ENCODE measurements at places on chromosomes 2 and 18. TPM values are rescaled to one million over a fixed set of nuclear protein-coding genes. Genes with fewer than 3 reads are reported as not detected.

DNA sequence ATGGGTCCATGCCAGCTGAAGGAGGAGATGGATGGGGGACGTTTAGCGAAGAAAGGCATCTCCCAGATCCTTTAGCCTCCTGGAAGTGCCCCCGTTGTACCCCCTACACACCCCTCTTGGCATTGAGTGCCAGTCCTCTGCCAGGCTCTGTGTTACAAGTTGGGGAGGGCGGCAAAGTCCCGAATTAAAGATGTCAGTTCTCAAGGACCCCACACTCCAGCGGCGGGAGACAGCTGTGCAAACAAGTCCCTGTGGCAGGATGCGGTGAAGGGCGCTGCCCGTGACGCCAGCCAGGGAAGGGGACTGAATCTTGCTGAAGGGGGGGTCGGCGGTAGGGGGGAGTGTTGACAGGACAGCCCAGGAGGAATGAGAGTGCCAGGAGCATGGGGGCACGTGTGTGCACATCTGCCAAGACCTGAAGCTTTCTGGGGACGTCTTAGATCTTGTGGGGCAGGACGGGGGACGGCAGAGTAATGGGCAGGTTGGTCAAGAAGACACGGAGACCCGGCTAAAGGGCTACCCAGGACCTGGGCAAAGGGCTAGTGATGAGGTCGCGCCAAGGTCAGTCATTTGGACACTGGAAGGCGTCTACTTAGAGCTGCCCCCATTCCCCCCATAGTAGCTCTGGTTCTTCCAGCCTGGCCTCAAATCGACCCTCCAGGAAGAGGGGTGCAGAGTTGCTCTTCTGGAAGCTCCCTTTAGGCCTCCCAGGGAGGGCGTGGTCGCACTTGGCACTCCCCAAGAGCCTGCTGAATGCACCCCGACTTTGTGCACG lies 2.8 kb upstream of the CTDSP1 start:
- DNase-seq: peak; percentile 36

RAB10 gene
- 134 TPM for total RNA-seq

SP3 gene
- 55.6 TPM for total RNA-seq

FIGN gene
- 1.3 TPM for total RNA-seq

ESPNL gene
- 3.6 TPM for total RNA-seq

DNA sequence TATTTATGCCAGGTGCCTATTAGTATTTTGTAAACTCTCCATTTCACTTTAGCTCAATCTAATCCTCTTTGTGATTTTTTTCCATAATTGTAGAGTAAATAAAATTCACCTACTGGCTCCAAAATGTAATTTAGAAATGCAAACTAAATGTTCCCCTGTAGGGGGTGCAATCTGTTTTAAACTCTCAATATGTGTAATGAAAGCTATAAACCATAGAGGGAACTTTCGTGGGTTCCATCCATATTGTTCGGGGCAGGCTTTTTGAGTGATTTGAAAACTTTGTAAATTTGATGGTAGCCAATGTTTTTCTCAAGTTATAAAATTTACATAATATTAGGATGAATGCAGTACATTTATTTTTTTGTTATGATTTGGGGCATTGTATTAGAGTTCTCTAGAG lies 49.4 kb downstream of the TSPYL6 start:
- peak; percentile 32 for DNase-seq

DNA sequence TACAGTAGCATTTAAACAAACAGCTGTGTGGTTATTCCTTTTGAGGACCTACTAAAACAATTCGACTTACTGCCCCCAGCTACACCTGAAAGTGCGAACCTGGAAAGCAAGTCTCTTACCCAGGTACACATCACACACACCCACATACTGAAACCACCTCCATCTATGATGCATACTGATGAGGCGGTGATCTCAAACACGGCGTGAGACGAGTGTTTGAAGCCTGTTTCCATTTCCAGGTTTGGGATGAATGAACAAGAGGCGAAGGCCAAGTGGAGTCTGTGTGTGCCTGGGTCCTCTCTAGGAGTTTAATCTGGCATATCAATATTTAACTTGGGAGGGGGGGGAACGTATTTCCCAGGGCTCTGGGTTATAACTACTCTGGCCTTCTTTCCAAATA lies 1.6 kb downstream of the TMEM185B start:
- no peak for DNase-seq

NCKAP5 gene
- 4.1 TPM for total RNA-seq

SPP2 gene
- total RNA-seq: not detected

DNA sequence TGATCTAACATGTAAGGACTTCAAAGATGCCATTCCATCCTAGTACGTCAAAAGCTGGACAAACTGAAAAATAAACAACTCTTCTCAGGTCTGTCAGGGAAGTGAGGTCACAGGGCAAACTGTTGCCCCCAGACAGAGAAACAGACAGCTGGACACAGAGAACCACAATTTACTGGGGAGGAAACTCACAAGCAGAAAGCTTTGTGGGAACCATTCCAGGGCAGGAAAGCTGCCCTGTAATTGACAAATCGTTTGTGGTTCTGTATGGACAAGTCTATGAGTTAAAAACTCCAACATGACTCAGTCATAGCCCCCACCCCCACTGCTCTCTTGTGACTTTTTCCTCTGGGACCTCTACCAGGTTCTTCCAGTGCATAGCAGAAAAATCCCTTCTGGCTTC lies 28.4 kb downstream of the MCEE start:
- DNase-seq: peak; percentile 43

GRCh38 chr2:28423856-28424605 lies 31.4 kb downstream of the FOSL2 start:
- no peak for DNase-seq

- no peak for DNase-seq
These were observed 9.3 kb downstream of the MAP4K4 start for GRCh38 chr2:101706819-101707177.

XIRP2 gene
- not detected for total RNA-seq

- DNase-seq: peak; percentile 66
These were observed 102.0 kb downstream of the PLA2R1 start for GRCh38 chr2:159960414-159960813.

DNA sequence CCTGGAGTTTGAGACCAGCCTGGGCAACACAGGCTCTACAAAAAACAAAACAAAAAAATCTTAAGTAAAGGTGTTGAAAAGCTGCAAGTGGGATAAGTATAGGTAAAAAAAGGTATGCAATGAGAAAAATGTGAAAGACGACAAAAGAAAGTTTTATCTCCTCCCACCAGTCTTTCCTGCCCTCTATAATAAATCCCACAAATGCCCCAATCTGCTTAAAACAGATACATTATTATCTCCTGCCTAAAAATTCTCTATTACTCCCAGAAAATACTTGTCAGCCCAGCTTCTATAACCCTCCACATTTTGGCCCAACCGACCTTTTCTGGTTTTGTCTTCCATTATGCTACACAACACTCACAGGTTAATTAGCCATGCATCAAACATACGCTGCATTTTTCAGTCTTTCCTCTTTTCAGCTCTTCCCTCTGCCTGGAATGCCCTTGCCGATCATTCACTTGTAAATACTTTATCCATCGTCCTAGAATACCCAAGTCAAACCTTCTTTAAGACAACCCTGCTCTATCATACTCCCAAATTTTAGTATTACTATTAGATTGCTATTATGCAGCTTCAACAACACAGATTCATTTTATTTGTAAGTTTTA lies 10.8 kb downstream of the ASXL2 start:
- DNase-seq: no peak

FOXD4L1 gene
- total RNA-seq: not detected

STPG4 gene
- total RNA-seq: not detected

DNA sequence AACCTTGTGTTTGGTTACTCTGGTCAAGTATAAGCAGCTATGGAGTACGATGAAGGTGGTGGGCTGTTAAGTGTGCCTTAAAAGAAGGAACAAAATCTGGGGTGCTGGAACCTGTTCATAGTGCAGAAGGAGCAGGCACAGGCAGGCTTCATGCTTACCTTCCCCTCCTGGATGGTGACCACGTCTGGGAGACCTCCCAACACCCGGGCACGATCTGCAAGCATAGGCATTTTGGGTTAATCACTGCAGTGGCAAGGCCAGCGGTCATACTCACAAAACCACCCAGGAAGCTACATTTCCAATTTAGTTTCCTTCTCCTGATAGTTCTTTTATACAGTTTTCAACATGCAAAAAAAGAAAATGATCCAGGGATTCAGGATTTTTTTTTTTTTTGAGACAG lies 58.7 kb upstream of the LPIN2 start:
- DNase-seq: no peak

GRCh38 chr2:152134488-152135280 lies 35.8 kb upstream of the CACNB4 start:
- no peak for DNase-seq

GRCh38 chr2:209763106-209763505 lies 8.5 kb upstream of the UNC80 start:
- no peak for DNase-seq

HDLBP gene
- total RNA-seq: 1,076 TPM

DNA sequence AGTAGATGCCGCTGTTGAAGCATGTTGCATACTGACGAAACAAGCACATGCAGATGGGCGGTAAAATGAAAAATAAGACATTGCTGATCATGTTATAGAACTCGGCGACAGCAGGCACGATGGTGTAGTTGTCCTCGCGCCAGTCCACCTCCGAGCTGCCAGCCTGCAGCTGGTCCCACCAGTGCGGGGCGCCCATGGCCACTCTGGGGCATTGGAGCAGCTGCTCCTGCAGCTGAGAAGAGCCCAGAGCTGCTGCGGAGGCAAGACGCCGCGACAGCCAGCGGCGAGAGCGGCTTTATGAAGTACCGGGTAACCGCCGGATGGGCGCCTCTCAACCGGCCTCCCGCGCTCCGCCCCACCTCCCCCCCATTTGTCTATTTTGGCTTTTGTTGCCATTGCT lies 32.6 kb upstream of the ADAM23 start:
- DNase-seq: no peak

DNA sequence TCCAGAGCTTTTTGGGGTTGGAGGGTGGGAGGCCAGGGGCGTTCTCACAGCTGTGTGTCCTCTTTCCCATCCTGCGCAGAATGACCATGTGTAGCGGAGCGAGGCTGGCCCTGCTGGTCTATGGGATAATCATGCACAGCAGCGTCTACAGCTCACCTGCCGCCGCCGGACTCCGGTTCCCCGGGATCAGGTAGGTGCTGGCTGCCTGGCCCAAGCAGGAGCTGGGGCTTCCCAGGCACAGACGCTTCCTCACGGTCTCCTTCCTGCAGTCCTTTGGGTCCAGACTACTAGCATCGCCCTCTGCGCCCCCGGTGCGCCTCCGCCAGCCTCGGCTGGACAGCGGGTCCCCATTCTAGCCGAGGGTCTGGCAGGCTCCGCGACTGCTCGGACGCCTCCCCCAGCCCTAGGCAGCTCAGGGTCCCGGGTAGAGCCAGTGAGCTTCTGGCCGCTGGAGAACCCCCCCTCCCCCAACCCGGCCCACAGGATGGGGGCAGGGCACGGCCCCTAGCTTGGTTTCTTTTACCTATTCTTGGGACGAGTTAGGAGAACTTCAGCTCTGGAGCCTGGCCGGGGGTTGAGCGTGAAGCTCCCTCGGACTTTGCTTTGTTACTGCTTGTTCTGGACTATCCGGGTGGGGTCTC lies 756 bp downstream of the ADCYAP1 start:
- DNase-seq: no peak

- no peak for DNase-seq
These were observed 10.6 kb upstream of the SLC39A10 start for GRCh38 chr2:195646424-195646823.

- DNase-seq: no peak
These were observed 29.5 kb downstream of the MBOAT2 start for GRCh38 chr2:8974016-8974415.

- DNase-seq: no peak
These were observed 90.3 kb upstream of the BARD1 start for GRCh38 chr2:214899751-214900150.

POTEE gene
- total RNA-seq: 0.35 TPM

GRCh38 chr2:58065248-58065647 lies 18.6 kb downstream of the VRK2 start:
- DNase-seq: no peak

DNA sequence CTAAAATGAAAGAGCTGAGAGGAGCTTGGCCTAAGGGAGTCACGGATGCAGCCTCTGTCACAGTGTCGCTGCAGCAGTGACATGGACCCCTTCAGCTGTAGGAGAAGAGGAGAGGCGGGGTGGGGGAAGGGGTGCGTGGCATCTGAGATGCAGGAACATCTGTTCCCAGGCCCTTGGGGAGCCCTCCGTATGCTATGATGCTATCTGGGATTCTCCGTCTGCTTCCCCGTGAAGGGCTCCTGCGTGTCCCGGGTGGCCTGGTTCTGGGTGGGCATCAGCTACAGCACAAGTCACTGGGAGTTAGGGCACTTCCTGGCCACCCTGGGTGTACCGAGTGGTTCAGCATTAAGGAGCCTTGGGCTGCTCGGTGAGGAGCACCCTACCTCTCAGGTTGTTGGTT lies 35.6 kb upstream of the B3GNT7 start:
- DNase-seq: no peak

DNA sequence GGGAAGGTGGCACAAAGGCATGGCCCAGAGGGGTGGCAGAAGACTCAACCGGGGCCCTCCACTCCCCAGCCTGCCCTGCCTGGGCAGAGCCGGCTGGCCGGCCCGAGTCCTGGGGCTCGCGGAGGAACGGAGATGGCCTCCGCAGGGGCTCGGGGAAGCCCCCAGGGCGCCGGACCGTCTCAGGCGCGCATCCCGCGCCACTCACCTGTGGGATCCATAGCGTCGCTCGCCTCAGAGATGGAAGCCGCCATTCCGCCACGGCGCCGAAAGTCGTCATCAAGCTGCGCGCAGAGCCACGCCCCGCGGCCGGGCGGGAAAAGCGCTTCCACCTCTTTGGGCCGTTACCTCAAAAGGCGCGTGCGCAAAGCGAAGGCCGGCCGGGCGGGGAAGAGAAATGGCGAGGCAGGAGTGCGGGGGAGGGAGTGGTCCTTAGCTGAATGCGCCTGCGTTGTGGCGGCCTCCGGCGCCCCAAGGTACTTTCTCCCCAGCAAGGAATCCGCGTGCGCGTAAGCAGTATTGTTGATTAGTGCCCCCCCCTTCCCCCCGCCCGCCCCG lies at the start of gene SMPD4:
Gene SMPD4 (minus strand): TSS at position 278 of the 555 bp plus-strand sequence. CDS start 5,010 bp downstream, outside the sequence.
- DNase-seq: peak; percentile 96

DNA sequence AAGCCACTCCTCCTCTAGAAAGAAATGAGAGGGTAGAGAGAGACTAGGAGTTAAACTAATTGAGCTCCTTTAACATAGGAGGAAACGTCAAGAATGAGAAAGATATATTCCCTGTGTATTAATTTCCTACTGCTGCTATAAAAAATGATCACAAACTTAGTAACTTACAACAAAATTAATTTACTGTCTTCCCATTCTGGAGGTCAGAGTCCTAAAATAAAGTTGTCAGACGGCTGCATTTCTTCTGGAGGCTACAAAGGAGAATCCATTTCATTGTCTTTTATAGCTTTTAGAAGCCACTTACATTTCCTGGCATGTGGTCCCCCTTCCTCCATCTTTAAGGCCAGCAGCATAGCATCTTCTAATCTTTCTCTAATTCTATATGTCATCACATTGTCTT lies 26.9 kb downstream of the ICA1L start:
- no peak for DNase-seq

- DNase-seq: no peak
These were observed 87.3 kb upstream of the ATG16L1 start for GRCh38 chr2:233164128-233164635.

NOP58 gene
- total RNA-seq: 53.8 TPM

DNA sequence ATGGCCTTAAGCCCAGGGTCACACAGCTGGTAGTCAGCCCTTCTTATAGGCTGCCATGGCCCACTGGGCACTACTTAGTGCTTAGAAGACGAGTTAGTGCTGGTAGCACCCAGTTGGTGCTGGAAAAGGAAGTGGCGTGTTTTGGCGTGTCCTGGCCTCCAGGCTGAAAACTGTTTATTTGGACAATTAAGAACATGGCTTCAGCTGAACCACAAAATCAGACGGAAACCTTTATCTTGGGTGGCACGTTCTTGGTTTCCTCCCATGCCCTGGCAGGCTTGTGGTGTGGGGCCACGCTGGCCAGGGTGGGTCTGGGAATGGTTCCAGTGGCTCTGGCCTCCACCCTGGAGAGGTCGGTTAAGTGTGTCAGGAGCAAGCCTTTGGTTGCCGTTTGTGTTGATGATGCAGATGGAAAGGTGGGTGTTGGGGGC lies 141.5 kb upstream of the HAAO start:
- no peak for DNase-seq

All from HFFc6 (cell line).